ENCODE measurements at places on chromosomes 7 and 10.

GRCh38 chr10:28137907-28138880, 139.3 kb upstream of the ODAD2 start:
- no peak for DNase-seq

DNA sequence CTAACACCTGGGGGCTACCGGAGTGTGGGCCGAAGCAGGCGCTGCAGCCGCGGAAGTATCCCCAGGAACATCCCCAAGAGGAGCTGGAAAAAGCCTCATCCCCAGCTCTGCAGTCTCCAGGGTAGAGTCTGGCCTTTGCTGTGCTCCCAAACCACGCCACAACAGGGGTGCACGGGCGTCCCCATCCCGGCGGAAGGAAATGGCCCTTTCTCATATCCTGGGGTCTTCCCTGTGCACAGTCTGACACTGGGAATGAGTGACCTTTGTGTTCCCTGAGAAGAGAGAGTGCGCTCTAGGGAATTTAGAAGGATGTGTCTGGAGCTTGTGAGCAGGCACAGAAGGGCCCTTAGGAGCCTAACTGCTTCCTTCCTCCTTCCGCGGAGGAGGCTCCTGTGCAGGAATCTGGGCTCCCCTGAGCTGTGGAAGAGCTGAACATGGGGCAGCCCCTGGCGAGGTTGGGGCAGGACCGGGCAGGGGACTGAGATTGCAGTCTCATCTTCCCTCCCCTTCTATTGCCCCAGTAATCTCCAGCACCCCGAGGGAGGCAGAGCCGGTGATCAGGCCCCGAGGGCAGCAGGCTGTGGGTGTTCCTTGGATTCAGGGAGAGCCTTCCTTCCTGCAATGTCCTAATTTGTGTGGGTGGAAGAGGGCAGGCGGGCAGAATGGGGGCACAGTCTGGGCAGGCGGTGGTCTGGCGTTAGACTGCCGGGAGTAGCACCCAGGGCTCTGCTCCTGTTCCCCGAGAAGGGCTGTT, 1.3 kb downstream of the REPIN1 start:
- no peak for DNase-seq

- no peak for DNase-seq
These were observed 700 bp downstream of the MTPN start for GRCh38 chr7:135976312-135977006.

GRCh38 chr10:110081911-110082310, 74.1 kb downstream of the ADD3 start:
- DNase-seq = no peak

DNA sequence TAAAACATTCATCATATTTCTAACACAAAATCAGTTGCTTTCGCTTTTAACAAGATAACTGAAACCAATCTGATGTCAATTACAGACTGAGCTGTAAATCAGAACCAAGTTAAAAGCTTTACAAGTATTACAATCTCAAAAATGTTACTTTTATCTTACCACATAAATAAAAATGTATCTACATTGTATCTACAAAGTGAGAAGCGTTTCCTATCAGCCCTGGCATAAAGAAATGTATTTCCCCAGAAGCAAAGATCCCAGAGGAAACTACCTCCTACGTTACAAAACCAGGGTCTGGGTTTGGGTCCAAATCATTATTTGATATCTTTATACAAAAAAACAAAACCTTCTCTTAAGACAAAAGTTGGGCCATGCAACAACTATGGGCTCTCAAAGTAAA, 2.6 kb downstream of the SMURF1 start:
- no peak for DNase-seq

GRCh38 chr10:93580828-93581227, 14.4 kb downstream of the FFAR4 start:
- DNase-seq = no peak
